Esophagus squamous epithelium (tissue), 5 donors: ENCODE measurements at places on chromosomes 13 and 19.

DNA sequence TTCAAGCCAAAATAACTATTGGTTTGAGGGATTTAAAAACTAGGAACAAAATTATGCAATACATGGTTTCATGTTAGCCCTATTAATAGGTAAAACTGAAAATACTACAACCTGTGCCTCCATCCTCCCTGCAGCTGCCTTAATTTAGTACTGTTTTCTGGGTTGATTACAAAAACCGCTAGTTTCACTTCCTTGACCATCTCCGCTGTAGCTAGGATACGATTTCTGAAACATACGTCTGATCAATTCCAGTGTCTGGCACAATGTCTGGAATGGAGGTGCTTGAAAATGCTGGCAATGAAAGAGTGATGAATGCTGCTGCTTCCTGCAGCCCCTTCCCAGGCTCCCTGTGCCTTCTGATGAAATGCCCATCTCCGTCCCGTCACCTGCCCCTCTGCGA, 273.5 kb downstream of the SHISA2 start:
- DNase-seq: no peak

GRCh38 chr13:95411428-95412040, 110.3 kb upstream of the ABCC4 start:
- no peak for DNase-seq

DNA sequence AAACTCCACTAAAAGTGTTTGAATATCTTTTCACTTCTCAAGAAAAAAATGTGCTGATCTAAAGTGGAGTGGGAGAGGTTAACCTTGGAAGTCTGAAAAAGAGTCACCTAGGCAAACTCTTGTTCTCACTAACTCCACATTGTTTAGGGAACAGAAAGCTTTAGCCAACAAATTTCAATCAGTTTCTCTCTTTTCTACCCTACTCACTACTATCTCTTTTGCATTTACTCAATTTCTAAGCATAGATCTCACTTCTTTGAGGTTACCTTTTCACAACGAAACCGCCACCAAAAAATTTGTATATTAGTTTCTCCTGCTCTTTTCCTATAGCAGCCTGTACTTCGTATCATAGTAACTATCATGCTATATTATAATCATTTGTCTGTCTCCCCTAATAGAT, 6.3 kb downstream of the NHLRC3 start:
- no peak for DNase-seq

- no peak for DNase-seq
Measured at GRCh38 chr13:101473458-101473857, 21.0 kb downstream of the ITGBL1 start.

GRCh38 chr19:35118268-35119020, 2.8 kb downstream of the FXYD3 start:
- DNase-seq: no peak

DNA sequence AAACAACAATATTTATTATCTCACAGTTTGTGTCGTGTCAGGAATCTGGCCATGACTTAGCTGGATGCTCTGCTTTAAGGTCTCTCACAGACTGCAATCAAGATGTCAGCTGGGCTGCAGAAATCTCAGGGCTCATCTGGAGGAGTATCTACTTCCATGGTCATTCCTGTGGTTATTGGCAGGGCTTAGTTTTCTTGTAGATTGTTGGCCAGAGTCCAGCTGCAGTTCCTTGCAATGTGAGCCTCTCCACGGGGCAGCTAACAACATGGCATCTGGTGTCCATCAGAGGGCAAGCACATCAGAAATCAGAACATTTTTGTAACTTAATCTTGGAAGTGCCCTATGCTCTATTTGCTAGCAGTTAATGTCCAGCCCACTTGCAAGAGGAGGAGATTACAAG, 45.7 kb upstream of the TDRD3 start:
- no peak for DNase-seq

DNA sequence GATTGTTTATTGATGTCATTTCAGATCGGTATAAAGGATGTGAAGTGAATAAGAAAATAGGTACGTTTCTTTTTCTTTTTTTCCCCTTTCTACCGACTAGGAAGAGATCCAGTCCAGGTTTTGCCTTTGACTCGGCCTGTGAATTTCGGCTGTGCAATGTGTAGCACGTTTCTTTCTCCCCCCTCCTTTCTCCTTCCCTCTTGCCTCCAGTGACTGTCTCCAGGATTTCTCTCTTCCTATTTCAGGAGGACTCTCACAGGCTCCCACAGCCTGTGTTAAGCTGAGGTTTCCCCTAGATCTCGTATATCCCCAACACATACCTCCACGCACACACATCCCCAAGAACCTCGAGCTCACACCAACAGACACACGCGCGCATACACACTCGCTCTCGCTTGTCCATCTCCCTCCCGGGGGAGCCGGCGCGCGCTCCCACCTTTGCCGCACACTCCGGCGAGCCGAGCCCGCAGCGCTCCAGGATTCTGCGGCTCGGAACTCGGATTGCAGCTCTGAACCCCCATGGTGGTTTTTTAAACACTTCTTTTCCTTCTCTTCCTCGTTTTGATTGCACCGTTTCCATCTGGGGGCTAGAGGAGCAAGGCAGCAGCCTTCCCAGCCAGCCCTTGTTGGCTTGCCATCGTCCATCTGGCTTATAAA, at the start of gene GPC6:
Gene GPC6, plus strand, starts transcription at position 185 of the 657 bp plus-strand sequence.
- DNase-seq: no peak

DNA sequence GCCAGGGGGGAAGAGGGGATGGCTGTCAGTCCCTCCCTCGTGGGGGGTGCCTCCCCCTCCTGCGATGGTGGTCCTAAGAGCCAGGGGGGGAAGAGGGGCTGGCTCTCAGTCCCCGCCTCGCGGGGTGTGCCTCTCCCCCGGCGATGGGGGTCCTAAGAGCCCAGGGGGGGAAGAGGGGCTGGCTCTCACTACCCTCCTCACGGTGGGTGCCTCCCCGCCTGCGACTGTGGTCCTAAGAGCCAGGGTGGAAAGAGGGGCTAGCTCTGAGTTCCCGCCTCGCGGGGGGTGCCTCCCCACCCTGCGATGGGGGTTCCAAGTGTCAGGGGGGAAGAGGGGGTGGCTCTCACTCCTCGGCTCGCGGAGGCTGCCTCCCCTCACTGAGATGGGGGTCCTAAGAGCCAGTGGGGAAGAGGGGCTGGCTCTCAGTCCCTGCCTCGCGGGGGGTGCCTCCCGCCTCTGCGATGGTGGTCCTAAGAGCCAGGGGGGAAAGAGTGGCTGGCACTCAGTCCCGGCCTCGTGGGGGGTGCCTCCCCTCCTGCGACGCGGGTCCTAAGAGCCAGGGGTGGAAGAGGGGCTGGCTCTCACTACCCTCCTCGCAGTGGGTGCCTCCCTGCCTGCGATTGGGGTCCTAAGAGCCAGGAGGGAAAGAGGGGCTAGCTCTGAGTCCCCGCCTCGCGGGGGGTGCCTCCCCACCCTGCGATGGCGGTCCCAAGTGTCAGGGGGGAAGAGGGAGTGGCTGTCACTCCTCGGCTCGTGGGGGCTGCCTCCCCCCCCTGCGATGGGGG, 2325.6 kb upstream of the PCDH20 start:
- DNase-seq: no peak

DNA sequence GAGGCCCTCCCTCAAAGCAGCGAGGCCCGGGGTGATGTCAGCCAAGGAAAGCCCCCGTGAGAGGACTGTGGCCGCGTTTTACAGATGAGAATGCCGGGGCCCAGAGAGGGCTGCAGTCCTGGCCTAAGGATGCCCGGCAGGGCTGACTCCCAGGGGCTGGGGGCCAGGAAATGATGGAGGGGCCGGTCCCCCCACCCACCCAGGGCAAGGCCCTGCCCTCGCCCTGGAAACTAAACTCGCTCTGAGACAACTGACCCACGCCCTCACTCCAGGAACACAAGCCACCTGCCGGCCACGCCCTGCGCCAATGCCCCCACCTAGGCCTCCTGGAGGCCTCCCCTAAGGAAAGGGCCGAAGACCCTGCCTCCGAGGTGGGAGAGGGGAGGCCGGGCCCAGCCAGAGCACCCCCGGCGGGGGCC, 7.2 kb downstream of the ZBTB7A start:
- no peak for DNase-seq

- no peak for DNase-seq
Measured at GRCh38 chr13:114115796-114116195, 16.6 kb downstream of the RASA3 start.

DNA sequence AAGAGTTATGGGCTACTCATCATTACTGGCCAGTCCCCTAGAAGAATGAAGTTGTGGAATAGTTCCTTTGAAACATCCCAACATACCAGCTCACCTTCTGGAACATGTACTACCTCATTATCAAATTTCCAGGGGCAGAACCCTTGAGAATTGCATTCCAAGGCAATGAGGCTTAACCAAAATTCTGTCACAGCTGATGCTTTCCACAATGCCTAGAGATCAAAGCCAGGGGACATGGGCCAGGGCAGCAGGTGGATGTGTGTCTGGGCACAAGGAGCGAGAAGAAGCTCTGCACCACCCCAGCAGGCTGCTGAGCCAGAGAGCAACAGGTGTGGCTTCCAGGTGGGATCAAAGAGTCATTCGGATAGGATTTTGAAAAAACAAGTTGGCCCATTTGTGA, 362.1 kb downstream of the EFNB2 start:
- DNase-seq: no peak

GRCh38 chr13:49082653-49083536, 107.2 kb downstream of the FNDC3A start:
- no peak for DNase-seq

GRCh38 chr13:40352802-40353562, 313.5 kb downstream of the FOXO1 start:
- no peak for DNase-seq

GRCh38 chr19:45478454-45479238, 10.8 kb downstream of the FOSB start:
- DNase-seq: peak; percentile 44

DNA sequence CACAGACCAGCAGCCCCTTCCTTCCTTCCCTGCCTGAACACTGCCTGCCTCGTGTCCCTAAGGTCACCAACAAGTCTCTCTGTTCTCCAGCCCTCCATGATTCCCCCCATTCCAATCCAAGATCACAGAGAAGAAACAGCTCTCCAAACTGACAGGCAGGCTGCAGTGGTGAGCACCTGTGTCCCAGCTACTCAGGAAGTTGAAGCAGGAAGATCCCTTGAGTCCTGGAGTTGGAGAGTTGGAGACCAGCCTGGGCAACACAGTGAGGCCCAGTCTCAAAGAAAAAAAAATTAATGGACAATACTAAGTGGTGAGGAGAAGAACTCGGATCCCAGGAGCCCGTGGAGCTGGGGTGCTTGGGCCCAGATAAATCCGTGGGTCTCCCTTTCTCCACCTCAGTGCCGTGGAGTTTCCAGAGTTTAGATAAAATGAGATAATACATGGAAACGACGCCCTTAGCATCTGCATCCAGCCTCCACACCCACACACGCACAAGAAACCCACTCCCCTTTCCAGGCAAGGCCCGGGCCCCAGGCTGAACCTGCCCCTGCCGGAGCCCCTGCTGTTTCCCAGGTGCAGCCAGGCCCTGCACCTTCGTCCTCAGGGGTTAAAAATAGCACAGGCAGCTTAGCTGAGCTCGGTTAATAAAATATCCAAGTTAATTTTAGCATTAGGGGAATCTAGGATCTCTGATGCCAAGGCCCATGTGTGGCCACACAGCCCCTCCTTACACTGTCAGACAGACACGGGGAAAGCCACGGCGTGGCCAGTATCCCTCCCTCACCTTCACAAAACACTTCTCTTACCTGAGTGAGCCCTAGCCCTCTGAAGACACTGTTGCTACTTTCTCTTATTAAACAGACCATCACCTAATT, 4.7 kb downstream of the RASA3 start:
- no peak for DNase-seq

DNA sequence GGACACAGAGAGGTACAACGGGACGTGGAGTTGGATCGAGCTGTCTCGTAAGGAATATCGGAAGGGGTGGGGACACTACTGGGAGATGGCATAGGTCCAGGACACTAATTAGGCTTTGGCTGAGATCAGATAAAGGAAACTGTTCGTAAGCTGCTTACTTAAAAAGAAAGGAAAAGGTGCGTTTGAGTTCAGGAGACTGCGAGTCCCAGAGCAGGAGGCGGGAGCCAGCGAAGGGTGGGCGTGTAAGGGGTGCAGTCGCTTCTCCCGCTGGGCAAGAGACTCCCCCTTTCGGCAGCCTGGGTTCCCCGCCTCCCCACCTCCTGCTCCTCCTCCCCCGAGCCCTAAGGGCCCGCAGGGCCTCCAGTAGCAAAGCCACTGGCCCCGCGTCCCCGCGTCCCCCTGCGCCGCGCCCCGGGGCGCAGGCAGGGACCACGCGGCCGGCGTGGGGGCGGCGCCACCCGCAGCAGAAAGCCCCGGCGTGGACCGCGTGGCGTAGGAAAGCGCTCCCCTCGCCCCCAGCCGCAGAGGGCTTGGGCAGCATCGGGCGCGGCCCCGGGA, 547 bp downstream of the ABCC4 start:
- no peak for DNase-seq

- DNase-seq: no peak
Measured at GRCh38 chr19:42635233-42635539, 40.5 kb upstream of the CEACAM8 start.

- no peak for DNase-seq
Measured at GRCh38 chr13:25982907-25983306, 68.9 kb downstream of the SHISA2 start.

DNA sequence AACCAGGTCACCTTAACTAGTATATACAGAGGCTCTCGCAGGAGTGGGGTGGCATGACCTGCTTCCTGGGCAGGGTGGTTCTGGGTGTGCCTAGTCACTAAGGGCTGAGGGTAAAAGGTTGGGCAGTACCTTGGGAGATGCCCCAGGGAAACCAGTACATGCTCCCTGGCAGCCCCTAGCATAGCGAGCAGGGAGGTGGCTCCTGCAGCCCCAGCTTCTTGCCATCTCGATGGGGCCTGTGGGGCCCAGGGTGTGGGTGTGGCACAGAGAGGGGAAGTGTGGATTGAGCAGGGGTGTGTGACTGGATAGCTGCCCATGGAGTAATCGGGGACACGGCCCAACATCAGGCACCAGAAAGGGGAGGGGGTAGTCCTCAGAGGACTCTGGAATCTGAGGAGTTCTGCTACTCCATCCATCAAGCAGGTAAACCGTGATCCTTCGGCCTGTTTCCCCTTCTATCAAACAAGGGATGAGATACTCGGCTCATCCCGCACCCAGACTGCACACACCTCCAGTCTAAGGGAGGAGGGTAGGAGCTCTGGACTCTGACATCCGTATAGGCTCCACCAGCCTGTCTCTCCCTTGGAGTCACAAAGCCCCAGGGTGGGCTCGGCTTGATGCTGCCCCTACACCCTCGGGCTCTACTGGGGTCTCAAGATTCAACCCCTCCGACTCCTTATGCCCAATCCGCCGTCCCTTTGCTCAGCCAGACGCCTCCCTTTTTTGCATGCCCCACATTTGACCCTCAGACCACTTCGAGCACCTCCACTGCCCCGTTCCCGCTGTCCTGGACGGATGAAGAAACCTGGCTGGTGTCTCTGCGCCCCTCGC, 1.1 kb downstream of the ZBTB45 start:
- no peak for DNase-seq

- no peak for DNase-seq
Measured at GRCh38 chr13:100695509-100695773, 20.8 kb upstream of the TMTC4 start.

- DNase-seq: no peak
Measured at GRCh38 chr19:1665565-1666047, 13.2 kb upstream of the TCF3 start.

DNA sequence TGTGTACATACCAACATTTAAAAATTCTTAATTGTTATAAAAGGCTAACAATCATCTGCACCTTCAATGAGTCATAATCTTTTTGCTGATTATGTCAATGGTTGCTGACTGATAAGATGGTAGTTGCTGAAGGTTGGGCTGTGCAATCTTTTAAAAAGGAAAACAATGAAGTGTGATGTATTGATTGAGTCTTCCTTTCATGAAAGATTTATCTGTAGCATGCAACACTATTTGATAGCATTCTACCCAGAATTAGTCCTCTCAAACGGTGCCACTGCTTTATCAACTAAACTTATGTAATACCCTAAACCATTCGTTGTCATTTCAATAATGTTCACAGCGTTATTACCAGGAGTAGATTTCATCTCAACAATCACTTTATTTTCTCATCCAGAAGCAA, 2360.6 kb downstream of the PCDH9 start:
- no peak for DNase-seq
